ENCODE measurements at places on chromosomes 6 and 20.
A peak's percentile ranks its signal among the peaks of the same experiment; 100 is the strongest.

- DNase-seq = no peak
Measured at GRCh38 chr6:43127877-43128276, 43.2 kb upstream of the SRF start.

DNA sequence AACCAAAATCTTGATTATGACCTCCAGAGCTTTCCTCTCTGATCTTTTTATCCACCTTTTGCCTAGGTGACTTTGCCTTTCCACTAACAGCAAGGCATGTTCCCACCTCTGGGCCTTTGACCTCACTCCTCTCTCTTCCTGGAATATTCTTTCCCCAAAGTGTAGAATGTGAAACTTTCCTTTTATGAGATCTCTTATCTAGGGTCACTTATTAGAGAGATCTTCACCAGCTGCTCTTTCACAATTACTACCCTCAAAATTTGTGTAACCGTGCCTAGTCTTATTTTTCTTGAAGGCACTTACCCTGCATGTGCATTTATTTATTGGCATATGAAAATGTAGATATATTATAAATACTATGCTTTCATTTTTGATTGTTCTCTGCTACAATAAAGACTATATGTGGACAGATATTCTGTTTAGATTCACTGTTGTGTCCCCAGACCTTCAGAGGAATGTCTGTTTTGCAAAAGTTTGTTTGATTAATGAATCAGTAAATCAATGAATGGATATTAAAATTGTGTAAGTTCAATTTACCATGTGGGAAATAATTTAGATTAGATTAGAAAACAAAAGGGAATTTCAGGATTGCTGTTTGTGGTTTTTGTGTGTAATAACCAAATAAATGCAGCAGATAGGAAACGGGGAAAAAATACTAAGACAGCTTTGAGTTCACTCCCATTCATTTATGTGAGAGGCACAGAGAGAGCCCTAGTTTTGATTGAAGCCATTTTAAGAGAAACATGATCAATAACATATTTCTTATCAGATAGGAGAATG lies 207.0 kb downstream of the ADGB start:
- DNase-seq = no peak

GRCh38 chr6:137373296-137373695 lies 120.9 kb downstream of the OLIG3 start:
- DNase-seq = no peak

DNA sequence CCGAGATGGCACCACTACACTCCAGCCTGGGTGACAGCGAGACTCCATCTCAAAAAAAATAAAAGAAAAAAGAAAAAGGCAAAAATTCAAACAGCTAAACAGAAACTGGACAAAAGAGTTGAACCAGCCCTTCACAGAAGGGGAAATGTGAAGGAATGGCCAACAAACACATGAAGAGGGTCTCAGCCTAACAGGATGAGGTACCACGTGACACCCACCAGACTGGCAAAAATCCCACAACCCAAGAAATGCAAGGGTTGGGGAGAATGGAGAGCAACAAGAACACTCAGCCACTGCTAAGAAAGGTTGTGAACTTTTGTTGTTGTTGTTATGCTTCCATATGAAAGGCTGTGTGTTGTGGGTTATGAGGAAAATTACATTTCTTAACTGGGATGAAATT lies 357.7 kb downstream of the PREX1 start:
- DNase-seq = no peak

DNA sequence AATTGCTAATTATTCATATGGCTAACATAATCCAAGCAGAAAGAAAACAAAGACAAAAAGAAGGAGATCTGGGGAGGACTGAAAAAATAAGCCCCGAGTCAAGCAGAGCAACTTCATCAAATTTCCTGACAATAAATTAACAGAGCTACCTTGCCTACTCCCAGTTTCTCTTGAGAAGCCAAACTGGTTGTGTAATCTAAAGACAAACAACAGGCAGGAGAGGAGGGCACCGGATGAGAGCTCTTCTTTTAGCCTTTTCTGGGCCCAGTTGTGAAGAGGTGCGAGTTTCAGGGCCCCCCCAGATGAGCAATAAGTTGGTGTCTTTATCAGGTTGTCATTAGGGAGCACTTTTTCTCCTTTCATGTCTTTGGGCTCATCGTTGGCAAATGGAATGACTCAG lies 197.1 kb upstream of the PCSK2 start:
- no peak for DNase-seq

- peak; percentile 65 for DNase-seq
Measured at GRCh38 chr6:151082079-151082478, 157.7 kb upstream of the AKAP12 start.

GRCh38 chr6:76682842-76683241 lies 610.4 kb upstream of the IMPG1 start:
- DNase-seq = peak; percentile 2

DNA sequence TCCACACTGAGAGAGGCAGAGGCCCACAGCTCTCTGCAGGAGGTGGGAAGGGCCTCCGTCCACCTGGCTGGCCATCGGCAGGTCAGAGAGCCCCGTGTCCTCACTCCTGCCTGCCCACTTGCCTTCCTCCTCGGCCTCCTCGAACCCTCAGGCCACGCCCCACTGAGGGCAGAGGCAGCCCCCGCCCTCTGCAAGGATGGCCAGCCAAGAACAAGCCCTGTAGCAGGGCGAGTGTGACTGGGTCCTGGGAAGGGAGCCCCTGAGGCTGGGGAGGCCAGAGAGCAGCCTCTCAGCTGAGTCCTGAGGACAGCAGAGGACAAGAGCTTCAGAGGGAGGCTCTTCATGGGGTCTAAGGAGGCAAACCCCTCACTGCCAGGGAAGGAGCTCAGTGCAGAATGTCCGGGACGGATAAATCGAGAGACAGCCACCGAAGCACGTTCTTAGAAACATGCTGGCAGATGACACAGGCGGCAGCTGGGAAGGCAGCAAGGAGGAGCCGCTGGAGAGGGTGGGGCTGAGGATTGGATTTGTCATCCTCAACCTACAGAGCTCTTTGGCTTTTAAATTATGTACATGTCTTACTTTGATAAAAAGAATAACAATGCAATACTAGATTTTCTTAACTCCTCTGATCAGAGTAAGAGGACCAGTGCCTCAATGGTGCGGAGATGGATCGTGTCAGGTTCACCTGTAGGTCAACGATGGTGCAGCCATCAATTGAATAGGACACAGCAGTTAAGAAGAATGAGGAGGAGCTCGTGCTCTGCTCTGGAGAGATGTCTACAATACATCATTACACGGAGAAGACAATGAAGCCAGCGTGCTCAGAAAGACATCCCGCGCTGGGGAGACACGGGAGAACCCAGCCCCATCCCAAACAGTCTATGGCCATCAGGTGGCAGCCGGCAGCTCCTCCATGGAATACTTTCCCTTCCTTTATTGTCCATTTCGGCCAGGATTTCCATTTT lies 53.0 kb downstream of the GNAS-AS1 start:
- no peak for DNase-seq

DNA sequence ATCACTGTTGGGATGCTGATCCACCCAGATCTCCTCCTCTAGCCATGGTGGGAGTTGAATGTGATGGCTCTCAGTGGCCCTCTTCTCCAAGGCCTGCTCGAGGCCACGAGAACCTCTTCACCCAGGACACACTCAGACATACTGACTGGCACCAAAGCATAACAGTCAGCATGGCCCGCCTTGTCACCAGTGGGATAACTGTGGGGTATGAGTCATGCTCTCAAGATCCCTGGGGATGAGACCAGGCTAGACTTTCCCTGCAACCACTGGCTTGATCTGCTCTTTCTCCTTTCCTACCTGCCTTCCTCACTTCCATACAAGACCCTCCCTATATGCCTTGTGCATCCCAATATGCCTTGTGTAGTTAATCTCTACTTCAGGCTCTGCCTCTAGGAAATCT lies 66.8 kb downstream of the RIN2 start:
- DNase-seq = no peak

GRCh38 chr6:90533615-90534336 lies 53.1 kb downstream of the MAP3K7 start:
- DNase-seq = no peak

GRCh38 chr6:18383441-18383840 lies 3.7 kb upstream of the RNF144B start:
- no peak for DNase-seq

DNA sequence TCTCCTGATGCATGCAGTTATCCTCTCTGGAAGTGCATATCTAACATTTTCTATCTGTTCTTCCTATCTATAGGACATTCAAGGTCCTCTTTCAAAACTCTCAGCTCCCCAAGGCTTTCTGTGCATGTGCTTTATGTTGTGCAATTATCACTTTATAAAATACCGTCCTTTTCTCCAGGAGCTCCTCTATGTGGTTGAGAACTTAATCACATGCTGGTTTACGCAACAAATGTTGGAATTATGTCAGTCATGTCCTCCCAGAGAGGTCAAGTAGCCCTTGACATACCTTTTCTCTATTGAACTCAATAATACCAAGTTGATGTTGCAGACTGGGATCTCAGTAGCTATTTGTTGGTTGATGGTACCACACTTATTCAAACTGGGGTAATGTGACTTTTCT lies 388.4 kb downstream of the BTBD3 start:
- no peak for DNase-seq

DNA sequence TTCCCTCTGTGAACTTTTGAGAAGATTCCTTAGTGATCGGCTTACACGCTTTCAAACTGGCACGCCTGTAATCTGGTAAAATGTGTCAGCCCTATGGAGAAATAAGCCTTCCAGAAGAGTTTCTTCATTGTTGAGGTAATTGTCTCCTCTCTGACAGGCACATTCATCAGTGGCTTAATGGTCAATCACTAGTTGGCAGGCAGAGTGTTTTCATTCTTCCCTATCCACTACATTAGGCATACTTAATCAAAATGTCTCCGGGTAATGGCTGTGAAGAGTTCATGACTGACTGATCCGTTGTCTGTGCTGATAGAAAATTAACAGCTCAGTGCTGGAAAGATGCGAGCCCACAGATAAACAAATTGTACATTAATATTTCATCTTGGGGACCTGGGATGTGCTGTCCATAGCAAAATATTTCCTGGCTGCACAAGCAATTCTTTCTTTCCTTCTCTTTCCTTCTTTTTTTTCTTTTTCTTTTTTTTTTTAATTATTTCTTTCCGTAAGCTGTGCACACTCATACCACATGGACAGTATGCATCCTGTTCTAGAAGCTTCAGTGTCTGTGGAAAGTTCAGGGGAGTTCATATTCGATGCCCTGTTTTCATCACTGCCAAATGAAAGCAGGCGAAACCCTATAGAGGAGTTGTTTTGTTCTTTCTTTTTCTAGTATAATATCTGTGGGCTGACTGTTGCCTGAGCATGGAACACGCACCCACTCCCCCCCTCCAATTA lies 31.4 kb downstream of the TSHZ2 start:
- no peak for DNase-seq

GRCh38 chr20:4569092-4569491 lies 152.6 kb upstream of the PRND start:
- DNase-seq = no peak

- no peak for DNase-seq
Measured at GRCh38 chr6:13063300-13063918, 264.9 kb downstream of the TBC1D7 start.

DNA sequence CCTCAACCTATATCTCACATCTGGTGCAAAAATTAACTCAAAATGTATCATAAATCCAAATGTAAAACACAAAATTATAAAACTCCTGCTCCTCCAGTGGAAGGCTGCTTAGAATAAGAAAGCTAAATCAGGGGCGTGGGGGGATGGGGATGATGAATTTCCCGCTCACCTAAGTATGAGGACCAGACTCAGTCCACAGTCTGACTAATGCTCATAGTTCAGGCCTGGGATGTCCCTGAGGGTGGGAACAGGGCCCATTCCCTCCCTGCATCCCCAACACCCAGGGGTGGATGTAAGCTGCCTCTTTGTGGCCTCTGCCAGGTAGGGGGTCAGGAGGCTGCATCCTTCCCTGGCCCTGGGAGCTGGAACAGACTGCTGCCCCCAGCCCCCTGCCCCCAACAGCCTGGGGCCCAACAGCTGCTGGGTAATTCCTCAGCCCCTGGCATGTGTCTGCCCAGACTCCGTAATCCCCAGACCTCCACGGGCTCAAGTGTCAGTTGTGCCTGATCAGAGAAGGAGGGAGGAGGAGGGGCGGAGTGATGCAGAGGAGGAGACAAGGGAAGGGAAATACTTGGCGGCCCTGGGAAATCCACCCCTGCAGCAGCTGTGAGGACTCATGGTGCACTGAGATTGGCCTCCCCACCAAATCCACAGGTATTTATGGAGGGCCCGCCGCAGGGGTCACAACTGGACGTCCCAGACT lies 224.5 kb downstream of the PREX1 start:
- DNase-seq = no peak

DNA sequence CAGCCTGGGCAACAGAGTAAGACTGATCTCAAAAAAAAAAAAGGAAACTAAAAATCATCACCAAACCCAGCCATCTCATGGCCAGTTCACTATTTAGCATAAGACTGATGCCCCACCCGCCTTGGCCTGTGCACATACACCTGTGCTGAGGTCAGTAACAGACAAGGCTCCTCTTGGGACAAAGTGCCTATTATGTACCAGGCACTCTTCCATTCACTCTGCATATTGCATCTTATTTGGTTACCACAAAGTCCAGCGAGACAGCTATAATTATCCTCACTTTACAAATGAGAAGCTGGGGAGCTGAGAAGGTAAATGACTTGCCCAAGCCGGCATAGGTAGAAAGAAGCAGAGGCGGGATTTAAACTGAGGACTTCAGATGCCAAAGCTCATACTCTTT lies 3.8 kb downstream of the PTPRT start:
- DNase-seq = no peak

GRCh38 chr6:148577687-148578488 lies 168.9 kb upstream of the UST start:
- peak; percentile 81 for DNase-seq

DNA sequence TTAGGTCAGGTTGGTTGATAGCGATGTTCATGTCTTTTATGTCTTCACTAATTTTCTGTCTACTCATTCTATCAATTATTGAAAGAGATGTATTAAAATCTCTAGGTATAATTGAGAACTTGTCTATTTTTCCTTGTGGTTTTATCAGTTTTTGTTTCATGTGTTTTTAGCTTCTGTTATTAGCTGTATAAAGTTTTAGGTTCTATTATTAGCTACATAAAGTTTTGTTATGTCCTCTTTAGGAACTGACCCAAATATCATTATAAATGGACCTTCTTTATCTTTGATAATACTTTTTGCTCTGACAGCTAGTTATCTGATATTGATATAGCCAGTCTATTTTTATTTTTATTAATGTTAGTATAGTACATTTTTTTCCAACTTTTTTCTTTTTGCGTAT lies 92.4 kb upstream of the TMEM170B start:
- DNase-seq = no peak

DNA sequence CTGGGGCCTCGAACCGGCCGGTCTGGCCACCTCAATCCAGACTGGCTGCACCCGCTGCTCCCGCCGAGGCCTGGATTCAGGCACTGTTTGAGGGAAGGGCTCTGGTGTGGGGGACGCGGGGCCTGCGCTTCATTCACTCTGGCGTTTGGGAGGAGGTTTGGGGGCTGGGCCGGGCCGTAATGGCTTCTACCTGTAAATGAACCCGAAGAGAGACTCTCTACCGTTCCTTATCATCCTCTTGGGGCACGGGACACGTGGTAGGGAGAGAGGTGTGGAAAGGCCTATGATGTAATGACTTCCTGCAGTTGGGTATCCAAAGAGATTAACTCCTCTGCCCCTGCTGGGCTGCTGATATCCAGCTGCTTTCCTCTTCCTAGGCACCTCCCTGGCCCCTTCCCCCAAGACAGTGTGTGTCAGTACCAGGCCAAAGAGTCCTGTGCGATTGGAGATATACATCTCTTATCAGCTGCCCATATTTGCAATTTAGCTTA lies 1.8 kb downstream of the FOXO3 start:
- peak; percentile 60 for DNase-seq
